Skeletal muscle cell (primary cell): ENCODE measurements at places on chromosomes 6 and 20.

- no peak for DNase-seq
Observed at GRCh38 chr20:5592823-5593739, 157.1 kb upstream of the SHLD1 start.

DNA sequence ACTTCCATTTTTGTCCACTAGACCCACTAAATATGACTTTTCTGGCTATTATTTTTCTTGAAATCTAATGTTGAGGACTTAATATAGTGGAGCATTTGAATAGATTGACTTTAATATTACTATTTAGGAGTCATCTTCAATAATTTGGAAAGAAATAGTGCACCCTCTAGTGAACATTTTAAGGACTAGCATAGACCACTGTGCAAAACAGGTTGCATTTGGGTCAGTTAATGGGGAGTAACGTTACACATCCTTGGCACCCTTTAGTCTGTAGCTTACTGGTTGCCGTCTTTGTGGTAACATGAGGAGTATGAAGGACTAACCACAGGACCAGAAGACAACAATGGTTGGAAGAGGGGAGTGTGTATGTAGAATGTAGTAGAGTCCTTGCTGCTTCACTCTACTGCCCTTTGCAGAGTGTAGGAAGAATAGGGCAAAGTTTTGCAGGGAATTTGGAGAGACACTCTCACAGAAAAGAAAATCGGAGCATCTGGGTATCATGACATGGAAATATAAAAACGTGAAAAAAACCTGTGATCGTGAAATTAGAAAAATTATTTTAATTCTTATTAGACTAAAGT is 25.2 kb downstream of the RFPL4B start:
- no peak for DNase-seq

DNA sequence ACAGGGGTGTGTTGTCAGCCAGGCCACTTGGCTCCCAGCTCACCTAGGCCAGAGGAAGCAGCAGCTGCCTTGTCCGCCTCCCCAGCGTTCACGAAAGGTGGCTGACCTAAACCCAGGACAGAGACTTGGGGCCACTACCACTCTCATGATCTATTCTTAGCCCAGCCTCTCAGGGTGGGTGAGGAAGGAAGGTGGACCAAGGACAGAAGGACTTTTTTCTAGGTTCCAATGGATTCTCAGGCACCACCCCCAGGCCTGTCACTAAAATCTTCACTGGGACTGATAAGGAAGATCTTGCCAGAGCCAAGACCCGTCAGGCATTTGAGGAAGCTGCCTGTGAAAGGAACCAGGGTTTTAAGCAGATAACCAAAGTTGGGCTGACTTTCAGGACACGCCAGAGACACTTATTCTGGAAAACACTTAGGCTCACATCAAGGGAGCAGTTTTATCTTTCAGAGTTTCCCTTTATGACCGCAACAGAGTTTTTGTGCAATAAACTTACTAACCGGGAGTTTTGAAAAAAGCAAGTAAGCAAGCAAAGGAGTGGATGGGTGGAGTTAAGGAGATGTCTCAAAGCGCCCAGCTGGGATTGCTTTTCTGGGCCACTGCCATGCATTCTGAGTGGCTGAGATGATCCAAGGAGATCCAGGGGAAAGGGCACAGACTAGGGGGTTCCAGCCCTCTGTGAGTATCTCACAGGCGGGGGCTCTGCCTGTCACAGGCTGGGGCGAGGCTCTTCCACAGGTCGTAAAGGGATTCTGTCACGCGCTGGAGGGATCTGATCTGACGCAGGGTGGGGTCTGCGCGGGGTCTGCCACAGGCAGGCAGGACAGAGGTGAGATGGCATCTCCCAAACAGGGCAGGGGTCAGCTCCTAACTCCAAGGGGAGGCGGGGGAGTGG is 989 bp downstream of the FITM2 start:
- peak; percentile 36 for DNase-seq

DNA sequence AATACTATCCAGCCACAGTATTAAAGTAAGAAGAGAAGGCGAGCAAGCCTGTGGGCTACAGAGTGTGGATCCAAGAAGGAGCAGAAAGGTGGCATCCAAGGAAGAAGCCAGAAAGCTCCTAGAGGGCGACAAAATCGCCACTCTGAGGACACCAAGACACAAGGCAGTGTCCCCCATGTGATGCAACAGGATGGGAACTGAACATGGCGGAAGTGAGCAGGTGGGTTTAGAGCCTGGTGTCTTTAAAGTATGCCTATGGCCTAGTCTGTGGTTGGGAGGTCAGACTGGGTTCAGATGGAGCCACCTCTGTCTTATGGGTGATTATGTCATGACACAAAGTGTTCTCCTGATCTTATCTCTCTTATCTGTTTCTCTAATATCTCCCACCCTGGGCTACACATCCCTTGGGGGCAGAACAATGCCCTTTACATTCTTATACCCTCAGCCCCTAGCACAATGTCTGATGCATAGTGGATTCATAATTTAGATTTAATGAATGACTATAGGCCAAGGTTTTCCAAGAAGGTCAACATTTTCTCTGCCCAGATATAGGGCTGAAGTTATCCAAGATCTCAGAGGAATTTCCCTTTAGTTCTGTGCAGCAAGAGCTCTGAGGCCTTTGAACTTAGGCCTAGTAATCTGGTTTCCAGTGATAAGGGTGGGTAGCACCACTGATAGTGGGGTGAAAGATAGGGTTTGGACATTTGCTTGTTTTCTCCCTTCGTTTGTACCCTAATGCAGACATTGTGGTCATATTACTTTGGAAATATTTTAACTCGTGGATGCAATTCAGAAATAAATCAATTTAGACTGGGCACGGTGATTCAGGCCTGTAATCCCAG is 167.3 kb upstream of the AKIRIN2 start:
- DNase-seq = no peak

- DNase-seq = peak; percentile 82
Observed at GRCh38 chr6:88365230-88365629, 199.1 kb upstream of the CNR1 start.

DNA sequence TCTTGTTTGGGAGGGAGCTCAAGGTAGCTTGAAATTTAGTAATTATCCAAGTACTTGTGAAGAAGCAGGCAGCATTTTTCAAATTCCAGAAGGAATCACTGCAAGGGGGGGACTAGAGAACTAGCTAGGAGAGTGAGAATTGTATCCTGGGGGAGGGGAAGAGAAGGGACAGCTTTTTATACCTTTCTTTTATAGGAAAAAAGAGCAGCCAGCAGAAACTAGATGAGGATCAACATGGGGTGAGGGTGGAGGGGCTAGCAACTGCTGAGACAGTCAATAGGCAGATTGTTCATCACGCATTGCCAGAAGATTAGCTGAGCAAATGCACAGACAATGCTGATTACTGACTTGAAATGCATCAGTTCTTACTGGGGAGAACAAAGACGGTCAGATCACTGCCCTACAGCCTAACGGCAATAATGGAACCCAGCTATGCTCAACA is 514.3 kb upstream of the CITED2 start:
- DNase-seq = no peak

DNA sequence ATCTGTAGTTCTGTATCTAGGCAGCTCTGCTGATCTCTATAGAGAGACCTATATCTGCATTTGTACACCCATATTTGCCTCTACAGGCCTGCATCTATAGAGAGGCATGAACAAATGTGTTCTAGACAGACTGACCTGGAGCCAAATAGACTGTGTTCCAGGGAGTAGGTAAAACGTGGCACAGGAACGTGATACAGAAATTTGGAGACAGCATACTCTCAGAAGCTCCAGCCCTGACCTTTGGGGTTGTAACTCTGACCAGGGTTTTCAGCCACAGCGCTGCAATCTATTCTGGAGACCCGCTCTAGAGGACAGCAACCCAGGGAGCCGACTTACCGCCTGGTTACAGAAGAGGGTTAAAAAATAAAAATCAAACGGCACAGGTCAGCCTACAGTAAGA is 983 bp downstream of the RBBP9 start:
- DNase-seq = no peak

DNA sequence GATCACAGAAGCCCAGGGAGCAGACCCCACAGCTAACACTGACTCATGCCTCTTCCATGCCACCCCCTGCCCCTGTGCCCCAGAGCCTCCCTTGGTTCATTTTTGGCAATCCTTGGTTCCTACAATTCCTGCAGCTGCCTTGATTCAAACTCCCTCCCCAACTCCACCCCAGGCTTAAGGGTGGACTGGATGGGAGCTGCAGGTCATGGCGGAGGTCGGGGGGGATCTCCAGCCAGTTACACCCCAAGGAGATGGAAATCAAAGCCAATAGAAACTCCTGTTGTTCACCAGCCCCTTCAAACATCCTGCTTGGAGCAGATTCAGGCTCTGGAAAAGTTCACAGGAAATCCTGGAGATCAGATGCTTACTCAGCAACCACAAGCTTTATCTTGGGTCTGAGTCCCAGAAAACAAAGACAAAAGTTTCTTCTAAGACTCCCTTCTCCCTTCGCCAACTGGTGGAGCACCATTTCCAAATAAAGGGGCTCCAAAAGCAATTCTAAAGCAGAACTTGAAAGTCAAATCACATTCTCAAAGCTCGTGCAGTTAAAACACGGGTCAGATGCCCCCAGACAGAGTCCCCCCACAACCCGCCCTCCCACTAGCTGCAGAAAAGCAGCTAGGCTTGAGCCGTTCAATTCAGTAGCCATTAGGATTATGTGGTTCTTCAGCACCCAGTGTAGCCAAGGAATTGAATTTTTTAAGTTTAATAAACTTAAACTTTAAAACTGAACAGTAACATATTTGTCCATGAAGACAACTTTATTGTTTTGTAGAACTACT is 149.5 kb downstream of the ANKRD60 start:
- no peak for DNase-seq

GRCh38 chr6:148239801-148240460 is 102.7 kb upstream of the SASH1 start:
- no peak for DNase-seq

DNA sequence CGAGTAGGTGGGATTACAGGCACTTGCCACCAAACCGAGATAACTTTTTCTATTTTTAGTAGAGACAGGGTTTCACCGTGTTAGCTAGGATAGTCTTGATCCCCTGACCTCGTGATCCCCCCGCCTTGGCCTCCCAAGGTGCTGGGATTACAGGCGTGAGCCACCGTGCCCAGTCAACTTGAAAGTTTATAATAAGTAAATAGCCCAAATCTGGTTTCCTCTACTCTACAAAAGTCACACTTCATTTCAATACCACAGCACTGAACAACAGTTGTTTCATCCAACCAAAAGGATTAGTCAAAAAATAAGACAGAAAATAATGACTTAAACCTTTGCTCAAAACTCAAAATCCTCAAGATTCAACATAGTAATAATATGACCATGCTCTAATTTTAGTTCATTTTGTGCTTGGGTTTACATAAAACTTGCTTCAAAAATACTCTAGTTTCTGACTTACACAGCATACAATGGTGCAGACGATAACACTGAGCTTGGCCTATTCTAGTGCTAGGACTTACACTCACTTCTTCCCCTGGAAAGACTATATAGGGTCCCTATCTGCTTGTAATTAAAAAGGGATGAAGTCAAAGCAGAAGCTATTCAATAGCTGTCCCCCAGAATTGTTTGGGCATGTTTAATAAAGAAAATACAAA is 56.7 kb downstream of the NT5E start:
- no peak for DNase-seq

DNA sequence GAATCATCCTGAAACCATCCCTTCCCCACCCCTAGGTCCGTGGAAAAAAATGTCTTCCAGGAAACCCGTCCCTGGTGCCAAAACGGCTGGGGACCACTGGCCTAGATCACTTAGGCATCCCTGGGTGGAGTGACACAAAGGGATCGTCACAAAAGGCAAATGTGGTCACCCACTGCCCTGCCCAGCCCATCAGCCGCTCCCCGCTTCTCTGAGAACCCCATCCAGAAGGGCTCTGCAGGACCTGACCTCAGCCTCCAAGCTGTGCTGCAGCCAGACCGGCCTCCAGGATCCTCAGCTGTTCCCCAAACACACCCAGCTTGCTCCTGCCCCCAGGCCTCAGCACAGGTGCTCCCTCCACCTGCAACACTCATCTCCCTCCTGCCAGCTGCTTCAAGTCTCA is 61.6 kb downstream of the PREX1 start:
- DNase-seq = no peak

- no peak for DNase-seq
Observed at GRCh38 chr20:13017883-13018535, 9.2 kb downstream of the SPTLC3 start.

DNA sequence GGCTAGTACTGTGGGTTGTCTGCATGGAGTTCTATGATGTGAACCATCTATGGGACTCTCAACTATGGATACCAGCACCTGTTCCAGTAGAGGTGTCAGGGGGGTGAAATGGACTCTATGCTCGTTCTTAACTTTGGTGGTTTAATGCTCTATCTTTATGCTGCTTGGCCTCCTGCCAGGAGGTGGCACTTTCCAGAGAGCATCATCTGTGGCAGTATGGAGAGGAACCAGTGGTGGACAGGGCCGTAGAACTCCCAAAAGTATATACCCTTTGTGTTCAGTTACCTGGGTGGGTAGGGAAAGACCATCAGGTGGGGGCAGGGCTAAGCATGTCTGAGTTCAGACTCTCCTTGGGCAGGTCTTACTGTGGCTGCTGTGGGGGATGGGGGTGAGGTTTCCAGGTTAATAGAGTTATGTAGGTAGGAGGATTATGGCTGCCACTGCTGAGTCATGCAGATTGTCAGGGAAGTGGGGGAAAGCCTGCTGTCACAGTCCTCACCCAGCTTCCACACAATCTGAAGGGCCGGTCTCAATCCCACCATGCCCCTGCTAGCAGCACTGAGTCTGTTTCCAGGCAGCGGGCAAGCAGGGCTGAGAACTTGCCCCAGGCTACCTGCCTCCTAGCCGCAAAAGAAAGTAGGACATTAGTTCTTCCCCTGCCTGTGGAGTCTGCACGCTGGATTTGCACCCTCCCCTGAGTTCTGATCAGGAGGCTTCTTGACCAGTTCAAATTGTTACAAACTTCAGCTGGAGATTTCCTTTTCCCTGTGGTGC is 284.0 kb downstream of the KCNQ5 start:
- no peak for DNase-seq

GRCh38 chr6:35059596-35060345 is 81.4 kb downstream of the TCP11 start:
- DNase-seq = no peak

DNA sequence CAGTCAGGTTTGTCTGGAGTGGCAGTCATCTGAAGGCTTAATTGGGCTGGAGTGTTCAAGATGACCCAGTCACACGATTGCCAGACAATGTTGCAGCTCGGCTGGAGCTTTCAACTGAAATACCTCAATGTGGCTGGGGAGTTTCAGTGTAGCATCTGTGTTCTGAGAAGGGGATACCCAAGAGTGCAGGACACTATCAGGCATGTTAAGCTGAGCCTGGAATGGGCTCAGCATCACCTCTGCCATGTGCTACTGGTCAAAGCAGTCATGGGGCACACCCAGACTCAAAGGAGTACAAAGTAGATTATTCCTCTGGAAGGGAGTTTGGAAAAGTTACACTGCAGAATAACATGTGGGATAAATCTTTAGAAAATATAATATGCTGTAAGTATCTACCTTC is 363.9 kb downstream of the KIF16B start:
- no peak for DNase-seq

- DNase-seq = no peak
Observed at GRCh38 chr6:138403324-138403800, 661 bp upstream of the HEBP2 start.

GRCh38 chr6:22590423-22590822 is 21.1 kb downstream of the HDGFL1 start:
- no peak for DNase-seq
